ENCODE measurements at places on chromosomes 7 and 10.

DNA sequence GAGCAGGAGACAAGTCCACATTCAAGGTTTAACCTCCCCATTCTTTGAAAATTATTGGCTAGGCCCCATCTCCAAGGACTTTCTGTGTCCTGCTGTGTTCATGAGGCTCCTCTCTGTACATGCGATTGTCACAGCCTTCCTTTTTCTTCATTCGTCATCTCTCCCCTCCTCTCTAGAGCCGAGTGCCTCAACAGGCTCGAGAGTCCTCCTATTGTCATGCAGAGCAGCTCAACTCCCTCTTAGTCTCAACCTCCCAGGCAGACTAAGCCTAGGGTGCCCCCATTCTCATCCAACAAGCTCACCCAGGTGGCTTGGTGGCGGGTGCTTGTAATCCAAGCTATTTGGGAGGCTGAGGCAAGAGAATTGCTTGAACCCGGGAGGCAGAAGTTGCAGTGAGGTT is 35.1 kb upstream of the SAMD8 start:
- DNase-seq, result no peak

DNA sequence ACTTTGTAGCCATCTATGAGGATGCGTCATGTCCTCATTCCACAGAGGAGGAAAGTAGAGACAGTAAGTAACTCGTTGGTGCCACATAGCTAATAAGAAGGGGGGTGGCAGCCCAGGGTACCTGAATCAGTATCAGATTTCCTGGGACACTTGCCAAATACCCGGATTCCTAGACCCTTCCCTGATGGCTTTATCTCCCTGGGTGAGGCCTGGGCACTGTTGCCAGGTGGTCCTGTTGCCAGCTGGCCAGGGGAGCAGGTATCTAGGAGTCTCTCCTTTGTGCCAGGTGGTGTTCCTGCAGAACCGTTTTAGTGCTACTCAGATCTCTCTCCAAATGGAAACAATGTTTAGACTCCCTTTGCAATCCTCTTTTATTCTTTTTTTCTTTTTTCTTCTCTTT is 12.7 kb downstream of the SLC29A3 start:
- DNase-seq, result no peak

DNA sequence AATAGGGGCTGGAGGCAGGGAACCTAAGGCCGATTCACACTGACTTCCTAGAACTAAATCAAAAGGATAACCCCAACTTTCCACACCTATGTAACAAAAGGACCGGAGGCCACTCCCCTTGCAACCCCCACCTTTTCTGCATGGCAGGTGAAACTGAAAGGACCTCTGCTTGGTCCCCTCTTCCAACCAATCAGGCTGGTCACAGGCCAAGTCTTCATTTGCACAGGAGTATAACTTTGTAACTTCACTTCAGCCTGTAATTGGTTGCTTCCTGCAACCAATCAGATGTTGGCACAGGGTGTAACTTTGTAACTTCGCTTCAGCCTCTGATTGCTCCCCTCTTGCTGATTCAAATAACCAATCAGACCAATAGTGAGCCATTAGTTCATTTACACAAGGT is 190.0 kb downstream of the FAM107B start:
- DNase-seq, result no peak

DNA sequence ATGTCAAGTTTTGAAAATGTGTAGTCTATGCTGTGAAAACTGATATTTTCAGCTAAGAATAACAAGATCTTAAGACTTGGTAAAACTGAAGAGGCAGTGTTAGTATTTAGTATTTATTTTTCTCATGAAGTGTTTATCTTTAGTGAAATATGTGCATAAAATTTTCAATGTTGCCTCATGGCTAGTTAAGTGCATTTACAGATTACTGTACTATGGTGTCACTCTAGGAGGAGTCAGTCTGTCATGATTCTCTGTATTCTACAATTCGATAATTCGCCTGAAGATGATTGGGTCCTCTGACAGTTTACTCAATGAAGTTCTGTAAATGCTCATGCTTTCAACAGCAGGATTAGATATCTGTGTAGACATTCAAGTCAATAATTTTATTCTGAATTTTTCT is 488.1 kb upstream of the GRM3 start:
- DNase-seq, result no peak

DNA sequence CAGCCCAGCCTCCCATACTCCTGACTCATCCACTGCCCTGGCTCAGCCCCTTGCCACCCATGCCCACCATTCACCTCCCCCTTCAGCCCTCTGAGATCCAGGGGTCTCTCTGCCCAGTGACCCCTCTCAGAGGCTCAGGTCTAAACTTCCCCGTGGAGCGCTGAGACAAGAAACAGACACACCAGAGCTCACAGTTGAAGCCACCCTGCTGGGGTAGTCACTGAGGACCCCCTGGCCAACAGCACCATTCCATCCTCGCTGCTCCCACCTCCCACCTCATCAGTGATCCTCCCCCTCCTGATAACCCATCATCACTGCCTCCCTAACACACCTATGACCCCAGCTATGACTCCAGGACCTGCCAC is 100.7 kb downstream of the GRID1 start:
- no peak for DNase-seq
